Stimulated activated CD4-positive, alpha-beta T cell treated with anti-CD3 and anti-CD28 coated beads, Interleukin-12 subunit alpha, Interleukin-12 subunit beta, amount 100 ng/mL, for 24 hours (primary cell): ENCODE measurements at places on chromosomes 2 and 18.

DNA sequence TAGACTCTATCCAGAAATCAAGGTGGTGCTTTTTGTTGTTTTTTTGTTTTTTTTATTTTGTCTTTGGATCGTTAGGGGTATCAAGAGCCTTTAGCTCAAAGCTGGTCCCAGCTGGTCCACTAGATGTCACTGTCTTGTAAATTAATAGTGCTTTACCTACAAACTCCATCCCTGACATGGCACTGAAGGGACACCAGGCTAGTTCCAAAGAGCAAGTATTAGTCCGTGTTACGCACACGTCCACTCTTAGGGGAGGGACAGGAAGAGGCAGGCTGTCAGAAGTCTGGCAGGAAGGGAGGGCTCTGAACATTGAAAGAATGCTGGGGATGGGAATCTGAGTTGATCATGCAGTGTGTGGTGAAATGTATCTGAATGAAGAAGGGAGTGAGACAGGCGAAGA lies 85.9 kb upstream of the CCBE1 start:
- no peak for DNase-seq

DNA sequence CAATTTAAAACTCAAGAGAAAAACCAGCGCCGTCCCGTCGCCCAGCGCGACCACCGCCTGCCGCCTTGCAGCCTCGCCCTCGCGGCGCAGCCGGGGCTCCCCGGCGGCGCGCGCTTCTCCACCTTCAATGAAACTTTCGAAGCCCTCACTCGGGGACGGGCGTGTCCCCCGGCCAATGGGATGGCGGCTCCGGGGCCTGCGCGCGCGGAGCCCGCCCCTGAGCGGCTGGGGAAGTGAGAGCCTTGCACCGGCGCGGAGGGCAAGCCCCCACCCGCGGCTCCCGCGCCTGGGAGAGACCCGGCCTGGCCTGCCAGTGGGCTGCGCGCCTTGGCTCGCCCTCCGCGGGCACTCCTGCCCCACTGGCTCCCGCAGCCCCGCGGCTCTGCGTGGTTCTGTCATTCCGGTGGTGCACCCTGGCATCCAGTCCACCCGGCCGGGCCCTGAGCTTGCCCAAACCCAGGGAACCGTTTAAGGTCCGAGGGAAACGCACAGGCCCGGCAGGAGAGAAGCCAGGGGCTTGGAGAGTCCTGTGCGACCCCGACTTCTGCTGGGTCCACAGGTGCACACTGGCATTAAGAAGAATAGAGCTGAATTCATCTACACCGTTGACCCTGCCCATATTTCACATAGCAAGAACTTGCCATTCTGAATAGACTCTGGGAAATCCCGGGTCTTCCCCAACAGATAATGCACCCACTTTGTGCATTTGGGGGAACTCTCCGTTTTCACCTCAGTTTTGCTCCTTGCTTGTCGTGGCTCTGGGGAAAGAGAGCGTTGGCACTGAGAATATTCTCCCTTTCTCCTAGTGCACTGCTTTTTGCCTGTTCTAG lies at the start of gene PIEZO2:
Gene PIEZO2 (minus strand): TSS at position 129 of the 830 bp plus-strand sequence. CDS start 981 bp downstream, outside the sequence.
- no peak for DNase-seq

DNA sequence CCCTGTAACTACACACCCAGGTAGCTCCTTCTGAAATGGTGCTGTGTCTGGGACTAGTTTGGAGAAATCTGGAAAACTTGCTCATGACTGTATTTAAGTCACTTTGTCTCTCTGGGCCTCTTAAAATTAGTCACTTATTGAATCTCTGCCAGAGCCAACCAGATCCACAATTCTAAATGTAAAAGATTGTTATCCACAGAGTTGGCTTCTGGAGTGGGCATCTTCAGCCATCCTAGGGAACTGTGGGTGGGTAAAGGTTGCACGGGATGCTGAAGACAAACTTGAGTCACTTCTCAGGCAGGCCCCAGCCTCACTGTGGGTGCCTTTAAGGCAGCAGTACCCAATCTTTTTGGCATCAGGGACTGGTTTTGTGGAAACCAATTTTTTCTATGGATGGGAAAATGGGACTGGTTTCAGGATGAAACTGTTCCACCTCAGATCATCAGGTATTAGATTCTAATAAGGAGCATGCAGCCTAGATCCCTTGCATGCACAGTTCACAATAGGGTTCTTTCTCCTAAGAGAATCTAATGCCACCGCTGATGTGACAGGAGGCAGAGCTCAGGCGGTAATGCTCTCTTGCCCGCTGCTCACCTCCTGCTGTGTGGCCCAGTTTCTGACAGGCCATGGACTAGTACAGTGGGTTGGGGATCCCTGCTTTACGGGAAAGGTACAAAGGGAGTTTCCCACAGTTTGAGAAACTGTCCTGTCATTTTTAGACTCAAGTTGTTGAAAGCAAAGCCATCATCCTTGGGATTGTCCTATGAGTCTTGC lies 98.3 kb upstream of the SPRED2 start:
- DNase-seq: no peak

- DNase-seq: no peak
These were observed 622.6 kb upstream of the ID2 start for GRCh38 chr2:8059255-8059654.

GRCh38 chr2:43387092-43388062 lies 161.0 kb upstream of the ZFP36L2 start:
- DNase-seq: no peak

DNA sequence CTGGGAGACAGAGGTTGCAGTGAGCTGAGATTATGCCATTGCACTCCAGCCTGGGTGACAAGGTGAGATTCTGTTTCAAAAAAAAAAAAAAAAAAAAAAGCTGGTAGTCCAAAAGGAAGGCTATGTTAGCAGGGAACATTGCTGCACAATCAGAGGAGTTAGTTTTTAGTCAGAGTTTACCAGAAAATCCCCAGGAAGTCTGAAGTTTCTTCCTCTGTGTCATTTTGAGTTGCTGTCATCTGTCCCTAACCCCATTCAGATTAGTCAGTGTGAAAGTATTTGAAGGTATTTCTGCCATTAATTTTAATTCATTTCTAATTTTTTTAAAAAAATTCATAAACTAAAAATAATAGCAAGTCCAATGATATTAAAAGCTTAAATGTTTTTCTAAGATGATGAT lies 33.5 kb upstream of the CERS6 start:
- DNase-seq: no peak

GRCh38 chr2:102929721-102930120 lies 167.9 kb downstream of the TMEM182 start:
- DNase-seq: no peak

DNA sequence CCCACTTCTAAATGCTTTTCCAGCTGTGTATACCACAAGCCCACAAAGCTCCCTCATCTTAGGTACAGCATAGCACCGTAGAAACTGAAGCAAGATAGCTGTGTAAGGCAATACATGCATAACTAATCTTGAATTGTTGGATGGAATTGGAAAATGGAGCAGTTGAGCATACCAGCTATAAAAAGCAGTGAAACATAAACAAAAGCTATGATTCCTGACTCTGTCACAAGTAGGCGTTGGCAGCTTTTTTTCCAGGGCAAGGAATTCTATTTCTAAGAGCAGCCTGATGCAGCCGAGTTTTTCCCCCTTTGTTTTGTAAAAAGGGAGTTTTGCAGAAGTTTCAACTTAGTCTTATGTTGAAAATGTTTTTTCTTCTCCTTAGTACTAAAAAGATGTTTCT lies 32.4 kb downstream of the MOGAT1 start:
- no peak for DNase-seq

DNA sequence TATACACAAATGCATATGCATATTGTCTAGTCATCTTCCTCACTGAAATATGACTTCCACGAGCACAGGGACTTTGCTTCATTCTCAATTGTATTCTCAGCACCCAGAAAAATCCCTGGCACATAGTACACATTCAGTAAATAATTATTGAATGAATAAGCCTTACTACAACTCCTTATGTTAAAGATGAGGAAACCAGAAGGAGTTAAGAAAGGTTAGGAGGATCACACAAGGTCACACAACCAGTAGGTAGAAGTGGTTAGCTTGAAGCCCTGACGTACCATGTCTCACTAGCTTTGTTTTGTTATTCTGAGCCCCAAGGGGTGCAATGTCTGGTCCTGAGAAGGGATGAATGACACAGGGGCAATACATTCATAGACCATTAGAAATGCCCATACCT lies 220.9 kb upstream of the PID1 start:
- no peak for DNase-seq

- no peak for DNase-seq
These were observed 269.8 kb downstream of the GLI2 start for GRCh38 chr2:121005453-121005852.

DNA sequence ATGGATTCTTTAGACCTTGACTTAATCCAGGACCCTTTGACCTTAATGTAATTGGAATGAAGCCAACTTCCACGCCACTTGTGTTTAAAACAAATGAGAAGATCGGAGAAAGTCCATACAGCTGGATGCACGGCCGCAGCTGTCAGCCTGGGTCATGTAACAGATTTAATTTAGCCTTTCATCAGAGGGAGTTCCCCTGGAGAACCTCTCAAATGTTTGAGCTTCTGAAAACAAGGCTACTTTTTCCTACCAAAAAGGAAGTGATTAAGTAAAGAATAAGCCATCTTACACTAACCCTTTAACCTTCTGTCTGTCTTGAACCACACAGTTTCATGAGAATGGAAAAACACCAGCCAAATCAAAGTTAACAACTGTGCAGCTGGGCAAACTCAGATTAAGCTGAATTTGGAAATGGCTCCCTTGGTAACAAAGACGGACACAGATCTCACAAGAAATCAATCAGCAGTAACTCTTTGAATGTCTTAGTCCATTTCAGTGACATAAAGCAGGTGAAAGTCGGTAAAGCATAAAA lies 103.6 kb downstream of the DOCK10 start:
- no peak for DNase-seq

DNA sequence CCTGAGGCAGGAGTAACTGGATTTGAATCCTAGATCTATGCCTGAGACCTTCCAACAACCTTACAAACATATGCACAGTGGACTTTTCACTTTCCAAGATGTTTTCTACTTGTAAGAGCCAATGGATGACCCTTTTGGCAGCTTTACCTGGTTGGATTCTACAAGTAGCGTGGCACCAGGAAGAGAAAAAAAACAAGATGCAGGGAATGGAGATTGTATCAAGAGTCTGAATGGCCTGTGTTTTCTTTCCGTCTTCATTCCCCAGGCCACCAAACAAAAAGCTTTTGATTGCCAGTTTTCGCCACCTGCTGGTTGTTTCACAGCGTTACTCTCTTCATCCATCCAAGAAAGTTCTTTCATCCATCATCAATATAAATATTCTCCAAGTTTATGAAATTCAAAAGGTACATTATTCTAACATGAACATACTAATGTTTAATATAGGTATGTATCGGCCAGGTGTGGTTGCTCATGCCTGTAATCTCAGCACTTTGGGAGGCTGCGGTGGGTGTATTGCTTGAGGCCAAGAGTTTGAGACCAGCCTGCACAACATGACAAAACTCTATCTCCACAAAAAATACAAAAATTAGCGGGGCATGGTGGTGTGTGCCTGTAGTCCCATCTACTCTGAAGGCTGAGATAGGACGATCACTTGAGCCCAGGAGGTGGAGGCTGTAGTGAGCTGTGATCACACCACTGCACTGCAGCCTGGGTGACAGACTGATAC lies 3.5 kb upstream of the BCL2 start:
- DNase-seq: no peak
